ENCODE measurements at places on chromosomes 7 and 10.

DNA sequence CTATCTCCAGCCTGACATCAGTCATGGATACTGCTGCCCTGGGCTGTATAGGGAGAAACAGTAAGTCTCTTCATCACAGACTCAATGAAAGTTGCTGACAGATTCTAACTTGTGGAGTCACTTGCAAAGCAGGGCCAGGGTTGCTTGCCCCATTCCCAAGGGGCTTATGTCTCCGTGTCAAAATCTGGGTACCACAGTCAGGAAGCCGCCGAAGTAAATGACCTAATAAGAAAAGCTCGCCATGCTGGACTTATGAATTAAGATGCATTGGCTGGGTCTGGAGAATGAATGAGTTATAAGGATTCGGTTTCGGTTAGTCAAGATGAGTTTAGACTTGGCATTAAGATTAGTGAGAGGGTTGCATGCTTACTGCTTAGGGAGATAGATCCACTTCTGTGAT is 10.8 kb upstream of the OR6V1 start:
- DNase-seq = no peak

DNA sequence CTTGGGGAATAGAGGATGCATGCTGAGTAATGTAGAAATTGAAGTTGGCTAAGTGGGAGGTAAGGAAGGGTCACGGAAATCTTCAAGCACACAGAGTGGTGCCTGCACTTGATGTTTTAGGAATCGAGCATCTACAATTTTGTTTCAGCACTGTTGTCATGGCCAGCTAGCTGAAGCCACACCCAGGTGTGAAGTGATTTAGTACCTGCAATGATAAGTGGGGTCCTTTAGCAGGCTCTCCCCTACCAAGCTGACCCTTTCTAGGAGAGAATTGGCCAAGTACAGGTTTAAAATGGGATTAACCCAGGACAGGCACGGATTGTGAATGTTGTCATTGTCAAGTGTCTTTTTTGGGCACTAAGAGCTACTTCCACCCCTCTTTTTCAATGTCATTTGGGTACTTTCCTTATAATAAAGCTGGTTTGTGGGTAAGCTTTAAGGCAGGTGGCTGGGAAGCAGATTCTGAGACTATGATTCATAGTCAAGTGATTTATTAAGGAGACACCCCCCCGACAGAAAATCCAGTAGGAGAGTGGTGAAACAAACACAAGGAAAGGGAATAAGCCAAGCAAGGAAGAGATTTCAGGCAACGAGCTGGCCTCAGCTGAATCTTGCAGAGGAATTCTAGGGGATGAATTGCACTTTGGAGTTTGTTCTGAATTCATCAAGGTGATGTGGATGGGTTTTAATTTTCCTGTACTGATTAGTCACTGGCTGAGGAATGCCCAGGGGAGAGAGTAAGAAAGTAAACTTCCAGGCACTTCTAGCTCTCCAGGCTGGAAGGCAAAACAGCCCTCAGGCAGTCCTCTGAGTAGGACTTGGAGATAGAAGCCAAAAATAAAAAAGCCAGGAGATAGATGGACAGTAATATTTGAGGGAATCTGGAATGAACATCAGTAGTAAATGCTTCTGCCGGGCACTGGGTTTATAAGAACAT is 1128.4 kb downstream of the SORCS3 start:
- peak; percentile 2 for DNase-seq

DNA sequence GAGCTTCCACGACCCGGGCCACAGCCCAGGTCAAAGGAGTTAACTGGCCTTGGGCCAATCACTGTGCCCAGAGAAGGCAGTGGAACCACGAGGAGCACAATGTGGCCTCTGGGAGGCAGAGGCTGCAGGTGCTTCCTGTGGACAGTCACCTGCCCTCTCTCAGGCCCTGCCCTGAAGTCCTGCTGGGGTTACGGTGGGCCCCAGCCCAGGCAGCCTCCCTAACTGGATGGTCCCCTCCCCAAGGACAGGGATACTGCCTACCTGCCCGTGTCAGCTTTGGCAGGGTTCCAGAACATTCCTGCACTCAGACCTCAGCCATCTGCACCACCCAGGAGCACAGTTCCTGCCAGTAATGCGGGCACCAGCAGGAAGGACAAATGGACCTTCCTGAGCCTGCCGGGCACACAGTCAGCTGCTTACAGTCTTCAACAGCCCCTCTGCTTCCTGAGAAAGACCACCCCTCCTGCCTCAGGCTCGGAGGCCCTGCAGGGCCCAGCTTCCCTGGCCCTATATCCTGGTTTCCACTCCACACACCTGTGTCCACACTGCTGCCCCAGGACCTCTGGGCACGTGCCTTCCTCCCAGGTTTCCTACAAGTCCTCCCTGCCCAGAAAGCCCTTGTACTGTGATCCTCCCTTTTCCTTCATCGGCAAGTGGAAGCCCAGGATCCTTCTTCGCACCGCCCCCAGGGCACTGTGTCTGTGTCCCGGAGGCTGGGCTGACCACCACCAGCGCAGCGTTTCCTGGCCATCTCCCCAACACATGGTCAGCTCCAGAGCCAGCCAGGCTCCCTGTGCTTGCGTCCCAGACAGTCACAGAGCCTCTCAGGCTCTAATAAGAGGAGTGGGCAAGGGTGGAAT is 23.3 kb downstream of the WDR86 start:
- no peak for DNase-seq

- DNase-seq = peak; percentile 48
Observed at GRCh38 chr7:33873518-33873917, 31.8 kb upstream of the BMPER start.

- no peak for DNase-seq
Observed at GRCh38 chr7:20730611-20731010, 56.1 kb downstream of the SP8 start.

GRCh38 chr7:41188163-41189130 is 514.4 kb downstream of the INHBA start:
- DNase-seq = peak; percentile 80

- peak; percentile 53 for DNase-seq
Observed at GRCh38 chr7:69430384-69431021, 167.8 kb upstream of the AUTS2 start.

GRCh38 chr7:55365205-55365674 is at the start of gene LANCL2:
TSS of gene LANCL2 (plus strand) at chr7:55365337. CDS start at chr7:55366026, 689 bp downstream.
- peak; percentile 48 for DNase-seq

- DNase-seq = no peak
Observed at GRCh38 chr7:98826811-98827231, 43.0 kb downstream of the TMEM130 start.

- DNase-seq = no peak
Observed at GRCh38 chr10:71770255-71770654, 3.1 kb downstream of the VSIR start.

DNA sequence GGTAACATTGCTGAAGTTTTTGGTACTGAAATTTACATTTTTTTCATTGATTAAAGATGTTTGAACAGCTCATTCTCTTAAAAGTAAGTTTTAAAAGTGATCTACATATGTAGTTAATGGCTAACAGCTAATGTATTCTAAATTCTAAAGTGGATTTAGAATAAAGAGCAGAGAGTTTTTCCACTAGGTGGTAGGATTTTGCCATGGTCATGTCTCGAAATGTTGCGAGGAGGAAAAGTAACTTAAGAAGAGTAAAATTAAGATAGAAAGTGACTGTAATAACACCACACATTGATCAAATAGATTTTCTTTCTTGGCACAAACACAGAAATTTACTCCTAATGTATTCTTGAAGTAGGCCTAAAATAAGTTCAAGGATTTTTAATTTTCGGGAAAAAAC is 19.8 kb downstream of the LSMEM1 start:
- no peak for DNase-seq

- no peak for DNase-seq
Observed at GRCh38 chr10:488081-488932, 201.2 kb downstream of the DIP2C start.
